Fibroblast of mammary gland (primary cell): ENCODE measurements at places on chromosomes 4 and X.

DNA sequence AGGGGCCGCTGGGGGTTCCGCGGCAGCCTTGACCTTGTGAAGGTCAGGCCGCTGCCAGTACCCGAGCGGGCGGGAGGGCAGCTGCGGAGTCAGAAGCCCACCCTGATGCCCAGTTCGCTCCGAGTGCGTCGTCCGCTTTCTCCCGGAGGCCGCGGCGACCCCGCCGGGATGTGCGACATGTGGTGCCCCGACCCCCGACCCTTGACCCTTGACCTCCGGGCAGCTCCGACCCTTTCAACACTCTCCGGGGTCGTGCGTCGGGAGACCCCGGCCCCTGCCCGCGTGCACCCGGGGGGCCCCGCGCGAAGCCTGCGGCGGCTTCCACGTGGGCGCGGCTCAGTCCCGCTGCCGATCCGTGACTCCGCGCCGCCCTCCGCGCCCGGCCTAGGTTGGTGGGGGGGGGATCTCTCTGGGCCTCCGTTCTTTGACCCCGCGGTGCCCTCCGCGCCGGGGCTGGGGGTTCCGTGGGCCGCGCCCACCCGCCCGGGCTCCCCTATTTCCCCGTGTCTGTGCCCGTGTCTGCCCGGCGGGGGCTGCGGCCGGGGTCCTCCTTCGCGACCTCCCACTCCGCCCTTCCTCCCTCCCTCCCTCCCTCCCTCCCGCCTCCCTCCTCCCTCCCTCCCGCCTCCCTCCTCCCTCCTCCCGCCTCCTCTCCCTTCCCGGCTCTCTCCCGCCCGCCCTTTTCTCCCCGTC is 609 bp upstream of the SLC25A6 start:
- DNase-seq, result peak; percentile 73

DNA sequence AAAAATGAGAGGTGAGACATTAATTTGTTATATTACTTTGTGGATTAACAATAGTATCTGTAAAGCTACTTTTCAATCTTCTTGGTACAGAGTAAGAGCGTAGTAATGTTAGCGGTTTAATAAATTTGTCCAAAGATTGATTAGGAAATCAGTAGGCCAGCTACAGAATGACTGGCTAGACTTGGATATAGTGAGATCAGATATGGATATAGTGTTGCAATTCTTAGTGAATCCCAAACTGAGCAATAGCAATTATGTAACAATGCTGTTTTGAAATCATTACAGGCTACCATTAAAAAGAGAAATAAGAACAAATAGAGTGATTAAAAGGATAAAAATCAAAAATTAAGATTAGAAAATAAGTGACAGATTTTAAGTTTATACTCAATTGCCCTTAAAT is 847 bp upstream of the UGT2A2 start:
- no peak for DNase-seq

DNA sequence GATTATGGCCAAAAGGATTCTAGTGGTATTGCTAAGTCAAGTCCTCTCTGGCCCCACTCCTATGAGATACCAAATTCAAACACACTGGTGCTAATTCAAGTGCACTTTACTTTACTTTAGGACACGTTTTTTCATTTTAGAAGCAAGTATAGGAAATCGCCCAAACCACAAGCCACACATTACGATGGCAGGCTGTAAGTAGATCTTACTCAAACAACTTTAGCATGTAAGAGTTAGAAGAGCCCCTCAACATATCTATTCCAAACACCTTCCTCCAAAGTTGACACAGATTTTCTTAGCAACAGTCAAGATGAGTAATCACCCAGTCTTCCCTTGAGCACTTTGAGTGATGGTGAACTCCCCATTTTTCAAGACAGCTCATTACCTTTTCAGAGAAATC is 43.6 kb downstream of the DRD5 start:
- DNase-seq, result no peak

- DNase-seq, result no peak
Measured at GRCh38 chrX:136272325-136272724, 21.1 kb upstream of the MAP7D3 start.

GRCh38 chrX:71536285-71536684 is 3.4 kb downstream of the OGT start:
- no peak for DNase-seq

DNA sequence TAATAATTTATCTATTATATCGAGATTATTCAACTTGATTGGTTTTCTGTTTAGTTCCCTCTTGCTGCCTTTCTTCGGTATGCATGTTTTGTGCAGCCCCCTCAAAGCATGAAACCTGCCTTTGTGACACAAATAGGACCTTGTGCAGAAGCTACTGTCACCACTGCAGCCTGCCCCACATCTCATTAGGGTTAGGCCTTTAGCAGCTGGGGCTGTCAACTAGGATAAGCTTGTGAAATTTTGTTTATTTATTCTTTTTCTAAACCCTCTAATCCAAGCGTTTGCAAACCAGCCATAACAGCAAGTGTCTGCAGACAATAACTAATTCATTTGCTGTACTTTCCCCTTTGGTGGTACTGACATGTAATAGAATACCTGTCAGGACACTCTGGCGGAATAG is 258.9 kb downstream of the RCHY1 start:
- DNase-seq, result no peak

GRCh38 chrX:141176586-141177451 is at the start of gene LDOC1:
Gene LDOC1, minus strand, starts transcription at chrX:141177129. Its CDS starts 108 bp downstream, at chrX:141177021.
- DNase-seq, result peak; percentile 71

DNA sequence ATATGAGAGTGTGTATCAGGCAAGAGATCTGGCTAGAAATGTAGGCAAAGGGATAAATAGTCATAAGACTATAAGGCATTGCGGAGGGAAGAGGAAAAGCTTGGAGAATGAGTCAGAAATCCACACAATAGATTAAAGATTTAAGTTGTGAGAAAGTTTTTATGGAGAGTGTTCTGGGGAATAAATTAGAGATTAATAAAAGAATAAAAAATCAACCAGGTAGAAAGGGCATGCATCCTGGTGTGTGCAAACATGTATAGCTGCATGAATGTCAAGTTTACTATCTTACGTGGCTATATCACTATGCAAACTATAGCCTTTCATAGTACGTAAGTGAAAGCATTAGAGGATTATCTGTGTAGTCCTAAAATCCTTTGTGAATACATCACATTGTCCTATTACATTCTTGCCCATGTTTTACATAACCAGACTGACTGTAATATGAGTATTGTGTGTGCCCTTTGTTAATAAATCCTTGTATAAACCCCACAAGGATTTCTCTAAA is 36.9 kb downstream of the SNCA start:
- DNase-seq, result no peak

- DNase-seq, result peak; percentile 77
Measured at GRCh38 chr4:186792728-186793366, 69.2 kb upstream of the FAT1 start.

DNA sequence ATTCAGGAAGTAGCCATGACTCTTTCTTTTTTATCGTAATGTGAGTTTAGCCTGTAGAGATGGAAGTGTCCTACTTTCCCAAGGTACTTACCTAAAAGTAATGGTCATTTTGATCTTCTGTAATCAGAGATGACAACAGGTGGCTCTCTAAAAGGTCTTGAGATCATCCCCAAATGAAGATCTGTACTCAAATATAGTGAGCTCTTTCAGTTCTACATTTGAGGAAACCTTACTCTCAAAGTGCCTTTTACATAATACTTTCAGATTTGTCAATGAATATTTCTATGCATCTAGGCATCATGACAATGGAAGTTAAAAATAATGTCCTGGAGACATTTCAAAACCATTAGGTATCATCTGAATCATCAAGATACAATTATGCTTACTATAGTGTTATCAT is 17.2 kb upstream of the MND1 start:
- no peak for DNase-seq

GRCh38 chr4:173009129-173009823 is 159.3 kb upstream of the GALNT7 start:
- peak; percentile 49 for DNase-seq

DNA sequence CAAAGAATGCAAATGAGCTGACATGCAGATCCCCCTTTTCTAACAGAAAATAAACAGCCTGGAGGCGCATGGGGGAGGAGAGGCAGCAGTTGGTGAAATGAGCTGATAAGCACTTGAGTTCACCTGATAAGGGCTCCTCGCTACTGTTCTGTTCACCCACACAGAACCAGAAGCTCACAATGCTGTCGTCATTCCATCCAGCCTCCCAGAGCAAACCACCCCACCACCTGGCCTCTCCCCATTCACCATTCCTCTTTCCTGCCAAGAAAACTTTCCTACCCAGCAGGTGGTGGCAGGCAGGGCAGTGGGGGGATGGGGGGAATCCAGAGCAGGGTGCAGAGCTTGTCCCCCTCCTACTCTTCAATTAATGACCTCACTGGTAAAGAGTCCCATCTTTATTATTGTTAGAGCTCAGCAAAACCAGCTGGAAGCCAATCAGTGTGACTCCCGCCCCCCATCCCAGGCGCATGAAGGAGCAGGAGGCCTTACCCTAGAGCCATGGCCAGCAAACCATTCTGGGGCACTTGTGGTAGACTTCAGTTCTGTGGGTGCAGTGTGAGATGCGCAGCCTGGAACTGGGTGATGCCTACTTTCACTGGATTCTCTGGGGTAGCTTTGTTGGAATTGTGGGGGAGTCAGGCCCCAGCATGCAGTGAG is 350.3 kb downstream of the ZIC3 start:
- DNase-seq, result no peak

DNA sequence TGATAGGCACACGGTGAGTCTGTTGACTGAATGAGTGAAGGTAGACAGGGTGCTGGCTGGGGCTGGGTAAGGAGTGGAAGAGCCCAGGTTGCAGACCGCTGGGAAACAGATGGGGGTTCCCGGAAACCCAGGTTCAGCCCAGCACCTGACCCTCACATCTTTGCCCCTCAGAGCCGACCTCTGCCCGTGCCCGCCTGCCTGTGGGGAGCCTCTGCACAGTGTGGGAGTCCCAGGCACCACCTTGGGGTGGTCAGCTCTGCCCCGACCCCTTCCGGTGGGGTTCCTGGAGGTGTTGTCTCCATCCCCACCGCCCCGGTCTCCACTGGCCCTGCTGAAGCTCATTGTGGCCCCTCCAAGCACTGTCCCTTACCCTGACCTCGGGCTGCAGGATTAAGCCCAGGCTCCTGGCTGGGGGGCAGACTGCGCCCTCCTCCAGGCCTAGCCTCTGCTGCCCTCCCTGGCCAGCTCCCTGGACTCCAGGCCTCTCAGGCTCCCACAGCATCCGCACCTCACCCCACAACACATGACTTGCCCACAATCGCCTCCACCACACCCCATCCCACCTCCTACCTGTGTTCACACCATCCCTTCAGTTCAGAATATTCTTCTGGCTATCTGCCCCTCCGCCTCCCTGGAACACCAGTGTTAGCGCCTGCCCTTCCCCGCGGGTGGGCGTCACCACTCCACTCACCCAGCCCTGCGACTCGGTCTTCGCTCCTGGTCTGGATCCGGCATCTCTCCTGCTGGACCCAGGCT is 21.4 kb downstream of the HMX1 start:
- DNase-seq, result no peak

DNA sequence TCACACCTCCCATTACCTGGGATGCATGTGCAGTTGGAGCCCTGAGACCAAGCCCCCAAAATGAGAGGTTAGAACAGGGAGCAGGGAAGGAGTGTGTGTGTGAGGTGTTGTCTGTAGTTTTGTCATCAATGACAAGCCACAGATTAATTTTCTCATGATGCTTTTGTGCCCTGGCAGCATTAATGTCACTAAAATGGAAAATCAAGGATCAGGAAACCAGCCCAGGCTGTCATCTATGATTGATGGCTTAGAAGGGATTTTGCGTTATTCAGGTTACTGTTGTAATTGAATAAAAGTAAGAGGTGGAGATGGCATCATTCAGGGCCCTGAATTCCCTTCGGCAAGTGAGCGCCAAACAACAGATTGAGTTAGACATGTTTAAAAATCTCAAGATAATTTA is 130.5 kb upstream of the C1QTNF7 start:
- DNase-seq, result no peak
